ENCODE measurements at places on chromosomes 4 and X.

GRCh38 chrX:50920132-50920531 lies 9.6 kb downstream of the BMP15 start:
- peak; percentile 1 for DNase-seq

GRCh38 chr4:137749466-137749865 lies 217.2 kb upstream of the PCDH18 start:
- DNase-seq: no peak

GRCh38 chr4:41413670-41414411 lies 124.1 kb upstream of the LIMCH1 start:
- DNase-seq: no peak

GRCh38 chr4:55218041-55218440 lies 92.6 kb upstream of the KDR start:
- DNase-seq: no peak

DNA sequence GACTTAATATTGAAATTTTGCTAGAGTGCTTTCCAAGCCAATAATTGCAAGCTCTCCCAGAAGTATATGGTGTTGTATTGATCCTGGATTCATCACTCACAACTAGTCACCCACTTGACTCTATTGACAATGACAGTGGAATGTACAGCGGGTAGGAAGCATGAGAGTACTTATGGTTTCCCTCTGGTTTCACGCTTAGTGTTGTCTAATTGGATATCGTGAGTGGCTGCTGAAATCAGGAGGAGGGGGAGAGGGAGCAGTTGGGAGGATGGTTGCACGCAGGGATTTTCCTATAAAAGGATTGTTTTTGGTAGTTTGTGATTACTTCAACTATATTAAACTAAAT lies 1819.5 kb upstream of the TENM3 start:
- DNase-seq: no peak

GRCh38 chrX:40169193-40170101 lies 71.7 kb upstream of the BCOR start:
- peak; percentile 70 for DNase-seq

DNA sequence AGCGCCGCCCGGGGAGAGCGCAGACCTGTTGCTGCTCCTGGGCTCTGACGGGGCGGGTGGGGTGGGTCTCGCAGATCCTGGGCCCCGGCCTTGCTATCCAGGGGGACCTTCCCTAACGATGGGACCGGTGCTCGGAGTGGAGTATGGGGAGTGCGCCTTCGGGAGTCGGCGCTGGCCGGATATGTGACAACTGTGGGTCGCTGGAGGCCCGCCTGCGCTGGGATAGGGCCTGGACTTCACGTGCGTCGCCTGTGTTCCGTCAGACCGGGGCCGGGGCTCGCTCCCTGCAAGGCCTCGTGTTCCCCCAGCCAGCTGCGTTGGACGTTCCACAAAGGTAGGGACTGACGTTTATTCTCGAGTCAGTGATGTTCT lies 1.3 kb downstream of the TBL1X start:
- no peak for DNase-seq

GRCh38 chr4:58602731-58603359 lies 1492.7 kb upstream of the IGFBP7 start:
- no peak for DNase-seq

GRCh38 chr4:154731756-154732155 lies 12.0 kb upstream of the LRAT start:
- DNase-seq: no peak

DNA sequence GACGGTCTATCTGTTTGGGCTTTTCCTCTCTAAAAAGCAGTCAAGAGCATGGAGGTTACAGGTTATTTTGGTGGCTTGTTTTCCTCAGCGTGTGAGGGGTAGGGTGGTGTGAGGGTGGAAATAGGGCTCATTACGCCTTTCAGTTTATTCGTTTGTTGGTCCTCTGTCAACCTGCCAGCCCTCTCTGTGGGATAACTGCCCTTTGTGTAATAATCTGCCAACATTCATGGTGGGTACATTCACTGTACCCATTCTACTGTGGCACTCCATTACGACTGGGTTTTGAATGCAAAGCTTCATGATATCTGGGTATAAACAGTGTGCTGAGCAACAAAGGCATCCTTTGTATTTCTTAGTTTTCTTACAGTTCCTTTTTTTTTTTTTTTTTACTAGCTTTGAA lies 136.4 kb downstream of the ADGRL3 start:
- DNase-seq: no peak

GRCh38 chr4:181061787-181062186 lies 1181.4 kb upstream of the TENM3 start:
- no peak for DNase-seq

DNA sequence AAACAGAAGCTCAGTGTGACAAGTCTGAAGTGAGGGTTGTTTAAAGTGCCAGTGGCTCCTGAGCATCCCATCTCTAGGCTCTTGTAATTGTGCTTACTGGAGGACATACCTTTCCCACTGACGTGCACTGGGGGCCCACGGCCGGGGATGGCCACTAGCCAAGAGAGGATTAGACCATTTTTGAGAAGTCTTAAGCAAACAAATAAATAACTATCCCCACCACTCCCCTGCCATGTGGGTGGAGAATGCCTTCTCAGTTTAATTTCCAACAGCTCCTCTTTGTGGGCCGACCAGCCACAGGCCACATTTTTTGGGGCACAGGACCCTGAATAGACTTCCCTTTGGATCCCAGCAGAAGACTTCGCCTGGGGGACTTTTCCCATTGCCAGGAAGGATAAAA lies 125.0 kb upstream of the MSX1 start:
- no peak for DNase-seq

GRCh38 chr4:1808396-1808795 lies 15.3 kb downstream of the FGFR3 start:
- no peak for DNase-seq

DNA sequence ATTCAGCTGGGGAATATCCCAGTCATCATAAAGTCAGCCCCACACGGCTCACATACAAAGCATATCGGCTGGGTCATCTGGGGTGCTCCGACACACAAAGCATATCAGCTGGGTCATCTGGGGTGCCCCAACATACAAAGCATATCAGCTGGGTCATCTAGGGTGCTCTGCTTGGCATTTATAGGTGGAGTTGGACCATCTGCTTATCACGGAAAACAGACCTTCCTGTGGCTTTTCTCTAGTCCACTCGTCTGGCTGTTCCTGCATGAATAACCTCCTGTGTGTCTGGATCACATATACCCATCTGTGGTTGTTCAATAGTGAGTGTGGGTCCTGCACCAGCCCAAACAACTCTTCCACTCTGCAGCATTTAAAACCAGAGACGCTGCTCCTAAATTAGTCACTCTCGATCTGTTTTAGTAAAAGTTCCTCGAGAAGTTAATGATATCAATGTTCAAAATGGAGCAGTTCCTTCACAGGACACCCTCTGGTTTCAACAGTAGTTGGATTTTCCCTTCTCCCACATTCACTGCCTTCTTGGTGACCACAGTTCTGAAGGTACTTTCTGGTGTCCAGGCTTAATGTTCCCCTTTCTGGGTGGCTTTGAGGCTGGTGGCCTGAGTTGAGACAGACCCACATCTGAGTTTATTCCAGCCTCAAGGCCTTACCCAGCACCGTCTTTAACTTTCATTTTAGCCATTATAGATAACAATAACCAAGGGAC lies 70.0 kb upstream of the FRG1 start:
- no peak for DNase-seq

- DNase-seq: no peak
These were observed at the start of gene FABP2 for GRCh38 chr4:119321921-119322687. Gene FABP2, minus strand, starts transcription at chr4:119322138. Its CDS starts 36 bp downstream, at chr4:119322102.

DNA sequence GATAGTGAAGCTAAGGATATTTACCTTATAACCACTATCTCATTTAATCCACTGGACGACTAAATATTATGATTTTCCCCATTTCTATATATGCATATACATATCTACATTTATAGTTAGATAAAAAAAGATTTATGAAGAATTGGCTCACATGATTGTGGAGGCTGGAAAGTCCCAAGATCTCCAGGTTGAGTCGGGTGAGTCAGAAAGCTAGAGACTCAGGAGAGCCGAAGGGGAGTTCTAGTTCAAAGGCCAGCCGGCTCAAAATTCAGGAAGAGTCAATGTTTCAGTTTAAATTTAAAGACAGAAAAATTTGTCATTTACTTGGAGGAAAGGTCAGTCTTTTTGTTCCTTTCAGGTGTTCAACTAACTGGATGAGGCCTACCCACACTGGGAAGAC lies 158.2 kb upstream of the CPEB2 start:
- DNase-seq: no peak

GRCh38 chrX:53211391-53211978 lies 13.5 kb downstream of the KDM5C start:
- no peak for DNase-seq

DNA sequence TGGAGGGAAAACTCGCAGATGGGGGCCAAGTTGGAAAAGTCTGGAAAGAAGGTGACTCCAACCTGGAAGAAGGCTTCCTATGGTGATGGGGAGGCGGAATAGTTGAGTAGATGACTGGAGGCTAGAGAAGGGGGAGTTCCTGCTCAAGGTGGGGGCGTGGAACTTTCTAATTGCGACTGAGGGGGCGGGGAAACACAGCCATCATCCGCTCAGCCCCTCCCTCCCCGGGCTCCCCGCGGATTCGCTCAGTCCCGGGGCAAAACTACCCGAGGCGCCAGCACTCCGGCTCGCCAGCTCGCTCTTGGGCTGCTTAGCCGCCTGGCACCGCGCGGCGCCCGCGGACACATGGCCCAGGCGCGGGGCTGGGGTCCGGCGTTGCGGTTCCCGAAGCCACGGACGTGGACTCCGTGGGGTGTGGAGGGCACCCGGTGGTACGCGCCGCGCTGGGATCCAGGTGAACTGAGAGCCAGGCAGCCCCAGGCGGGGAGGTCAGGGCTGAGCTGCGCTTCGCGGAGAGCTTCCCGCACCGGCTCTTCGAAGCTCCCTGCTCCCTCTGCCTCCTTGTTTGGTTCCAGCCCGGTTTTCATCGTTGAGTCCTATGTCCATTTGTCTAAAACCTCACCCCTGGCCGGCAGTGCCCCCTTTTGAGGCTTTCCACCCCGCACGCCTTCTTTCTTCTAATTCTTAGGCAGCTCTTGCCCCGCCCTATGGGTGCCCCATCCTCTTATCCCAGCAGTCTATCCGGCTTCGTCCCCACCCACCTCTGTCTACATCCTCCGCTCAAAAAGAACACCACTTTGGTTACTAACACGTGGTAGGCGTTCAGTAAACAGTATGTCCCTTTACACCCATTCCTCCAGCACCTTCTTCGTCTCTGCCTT lies 38.9 kb downstream of the STARD8 start:
- no peak for DNase-seq

- DNase-seq: no peak
These were observed 24.1 kb downstream of the PHEX start for GRCh38 chrX:22056235-22056634.

GRCh38 chr4:100149190-100149589 lies 41.1 kb downstream of the DDIT4L start:
- DNase-seq: no peak

DNA sequence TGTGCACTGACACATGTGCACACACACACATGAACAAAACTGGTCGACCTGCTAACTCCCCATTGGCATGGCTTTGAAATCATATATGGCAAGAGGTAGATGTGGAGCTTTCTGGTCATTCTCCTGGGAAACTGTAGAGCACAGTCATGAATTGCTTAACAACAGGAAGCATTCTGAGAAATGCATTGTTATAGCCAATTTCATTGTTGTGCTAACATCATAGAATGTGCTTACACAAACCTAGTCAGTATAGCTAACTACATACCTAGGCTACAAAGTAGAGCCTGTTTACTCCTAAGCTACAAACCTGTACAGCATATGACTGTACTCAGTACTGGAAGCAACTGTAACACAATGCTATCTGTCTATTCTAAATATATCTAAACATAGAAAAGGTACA lies 134.2 kb upstream of the SH3RF1 start:
- no peak for DNase-seq

DNA sequence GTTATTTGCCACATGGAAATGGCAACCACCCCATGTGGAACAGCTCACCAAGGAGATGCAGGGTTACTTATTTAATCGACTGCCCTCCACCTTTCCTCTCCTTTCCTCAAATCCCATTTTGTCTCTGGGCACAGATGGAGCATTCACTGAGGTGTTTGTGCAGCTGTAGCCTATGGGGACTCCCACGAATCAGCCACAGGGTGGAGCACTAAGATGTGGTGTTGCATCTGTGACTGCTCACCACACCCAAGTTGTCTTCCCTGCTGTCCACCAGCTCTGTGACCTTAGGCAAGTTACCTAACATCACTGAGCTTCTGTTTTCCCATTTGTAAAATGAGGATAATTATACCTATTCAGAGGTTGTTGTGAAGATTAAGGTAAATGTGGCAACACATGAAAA lies 252.4 kb upstream of the CPEB2 start:
- no peak for DNase-seq

DNA sequence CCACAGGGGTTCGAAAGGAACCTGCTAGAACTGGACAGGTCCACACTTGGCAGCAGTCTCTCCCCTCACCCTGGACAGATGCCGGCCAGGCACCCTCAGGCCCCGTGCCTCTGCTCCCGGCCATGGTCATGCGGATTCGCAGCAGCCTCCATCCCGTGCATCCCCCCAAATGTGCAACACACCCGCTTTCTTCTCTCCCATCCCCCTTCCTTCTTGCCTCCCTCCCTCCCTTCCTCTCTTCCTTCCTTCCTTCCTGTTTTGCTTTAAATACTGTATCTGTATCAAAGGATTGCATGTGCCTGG lies 35.0 kb upstream of the HMX1 start:
- no peak for DNase-seq

GRCh38 chr4:38166082-38166481 lies 205.9 kb downstream of the PTTG2 start:
- no peak for DNase-seq

DNA sequence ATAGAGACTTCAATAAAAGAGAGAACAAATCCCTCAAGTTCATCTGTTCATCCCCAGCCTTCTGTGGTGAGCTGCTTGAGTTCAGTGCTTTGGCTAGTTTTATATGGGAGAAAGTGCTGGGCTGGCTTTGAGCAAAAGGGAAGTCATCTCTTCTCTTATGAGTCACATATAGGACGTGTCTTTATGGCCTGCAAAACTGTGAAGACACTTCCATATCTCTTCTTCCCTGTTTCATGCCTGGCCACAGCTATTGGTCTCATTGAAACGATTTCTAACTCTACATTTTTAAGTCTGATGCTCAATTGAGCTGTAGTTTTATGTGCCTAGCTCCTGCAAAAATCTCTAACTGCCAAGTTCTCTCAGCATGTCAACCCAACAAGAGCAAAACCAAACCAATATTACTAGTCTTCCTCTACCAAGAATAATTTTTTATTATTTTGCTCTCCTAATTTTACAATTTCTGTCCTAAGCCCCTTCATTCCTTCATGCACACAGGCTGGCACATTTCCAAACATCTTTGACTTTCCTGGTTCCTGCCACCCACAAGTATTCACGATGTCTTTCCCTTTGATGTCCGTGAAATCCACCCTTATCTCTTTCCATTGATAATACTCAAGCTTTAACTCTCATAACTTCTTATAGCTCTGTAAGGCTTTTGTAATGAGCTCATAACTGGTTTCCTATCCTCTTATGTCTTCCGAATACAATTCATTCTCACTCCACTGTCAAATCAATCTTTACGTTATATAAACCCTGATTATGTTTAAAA lies 165.3 kb downstream of the BTC start:
- no peak for DNase-seq

DNA sequence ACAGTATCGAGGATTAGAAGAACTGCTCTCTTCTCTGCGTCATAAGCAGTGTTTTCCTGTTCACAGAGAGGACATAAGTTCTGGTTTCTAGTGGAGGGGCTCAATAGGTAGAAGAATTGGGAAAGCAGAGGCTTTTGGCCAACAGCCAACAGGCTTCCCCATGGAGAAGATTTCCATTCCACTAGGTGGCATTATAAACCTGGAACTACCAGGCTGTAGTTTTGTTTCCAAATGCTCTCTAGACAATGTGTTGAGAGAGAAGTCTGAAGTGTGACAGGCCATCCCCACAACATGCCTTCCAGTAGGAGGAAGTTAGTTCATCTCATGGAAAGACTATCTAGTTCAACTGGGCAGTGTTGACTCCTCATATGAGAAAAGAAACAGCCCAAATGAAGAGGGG lies 63.8 kb upstream of the ANXA10 start:
- DNase-seq: peak; percentile 5
